Cerebellar nuclear complex (tissue), 1 donor: ENCODE measurements at places on chromosomes 3 and 15.

DNA sequence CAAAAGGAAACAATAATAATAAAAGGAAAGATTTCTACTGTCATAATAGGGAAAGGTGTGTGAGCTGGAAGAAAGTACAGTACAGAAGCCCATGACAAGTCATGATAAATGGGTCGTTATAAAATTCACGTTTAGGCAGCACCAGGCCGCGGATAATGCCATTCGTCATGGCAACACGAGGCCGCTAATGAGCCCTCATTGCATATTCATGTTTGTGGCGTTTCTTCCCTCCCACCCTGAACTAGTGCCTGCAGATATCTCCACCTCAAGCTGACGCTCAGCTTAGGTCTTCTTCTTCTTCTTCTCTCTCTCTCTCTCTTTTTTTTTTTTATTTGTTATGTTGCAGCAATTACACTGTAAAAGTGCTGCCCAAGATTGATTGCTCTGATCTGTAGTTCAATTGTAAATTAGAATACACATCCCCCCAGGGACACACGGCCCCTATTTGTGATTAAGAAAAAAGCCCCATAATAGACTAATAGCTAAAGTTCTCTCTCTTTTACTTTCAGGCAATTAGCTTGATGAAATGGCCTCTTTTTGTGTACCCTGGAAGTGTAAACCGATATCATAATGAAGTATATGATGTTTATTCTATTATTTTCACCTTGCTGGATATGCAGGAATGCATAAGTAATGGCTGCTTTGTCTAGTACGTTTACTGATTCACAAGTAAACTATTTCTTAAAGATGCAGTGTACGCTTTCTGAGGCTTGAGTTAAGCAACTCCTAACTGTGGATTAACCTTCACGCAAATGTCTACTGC is 61.9 kb upstream of the NR2F2 start:
- DNase-seq: no peak

GRCh38 chr3:2303566-2303965 is 204.9 kb downstream of the CNTN4 start:
- no peak for DNase-seq

GRCh38 chr15:48823237-48823636 is 12.4 kb upstream of the CEP152 start:
- DNase-seq: no peak

DNA sequence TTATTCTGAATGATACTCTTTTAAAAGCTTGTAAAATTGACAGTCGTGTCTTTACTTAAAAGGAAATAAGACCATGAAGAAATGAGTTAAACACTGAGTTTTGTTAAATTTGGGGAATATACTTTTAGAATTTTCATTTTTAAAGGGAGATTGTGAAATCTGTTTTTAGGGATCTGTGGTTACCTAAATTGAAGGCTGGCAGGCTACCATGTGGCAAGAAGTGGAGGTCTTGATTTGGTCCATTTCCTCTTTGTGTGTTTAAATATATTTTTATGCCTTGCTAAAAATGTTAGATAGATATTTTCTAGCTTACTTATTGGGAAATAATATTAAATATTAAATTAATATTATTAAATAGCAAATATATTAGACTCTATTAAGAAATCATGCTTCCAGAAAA is 36.6 kb upstream of the SLC22A13 start:
- no peak for DNase-seq

GRCh38 chr15:95263751-95264150 is 1032.4 kb downstream of the MCTP2 start:
- DNase-seq: no peak

DNA sequence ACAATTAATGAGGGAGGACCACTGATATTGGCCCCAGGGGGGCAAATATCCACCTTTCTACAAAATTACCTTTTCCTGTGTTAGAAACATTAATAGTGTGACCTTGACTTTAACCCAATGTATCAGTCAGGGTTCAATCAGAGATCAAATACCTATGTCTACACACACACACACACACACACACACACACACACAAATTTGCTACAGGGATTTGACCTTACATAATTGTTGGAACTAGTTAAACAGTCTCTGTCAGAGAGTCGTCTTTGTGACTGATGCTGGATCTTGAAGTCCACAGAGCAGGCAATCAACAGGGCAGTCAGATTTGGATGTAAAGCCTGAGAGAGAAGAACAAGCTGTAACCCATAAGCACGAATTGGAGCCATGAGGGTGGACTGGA is 32.5 kb downstream of the TM4SF4 start:
- DNase-seq: no peak

DNA sequence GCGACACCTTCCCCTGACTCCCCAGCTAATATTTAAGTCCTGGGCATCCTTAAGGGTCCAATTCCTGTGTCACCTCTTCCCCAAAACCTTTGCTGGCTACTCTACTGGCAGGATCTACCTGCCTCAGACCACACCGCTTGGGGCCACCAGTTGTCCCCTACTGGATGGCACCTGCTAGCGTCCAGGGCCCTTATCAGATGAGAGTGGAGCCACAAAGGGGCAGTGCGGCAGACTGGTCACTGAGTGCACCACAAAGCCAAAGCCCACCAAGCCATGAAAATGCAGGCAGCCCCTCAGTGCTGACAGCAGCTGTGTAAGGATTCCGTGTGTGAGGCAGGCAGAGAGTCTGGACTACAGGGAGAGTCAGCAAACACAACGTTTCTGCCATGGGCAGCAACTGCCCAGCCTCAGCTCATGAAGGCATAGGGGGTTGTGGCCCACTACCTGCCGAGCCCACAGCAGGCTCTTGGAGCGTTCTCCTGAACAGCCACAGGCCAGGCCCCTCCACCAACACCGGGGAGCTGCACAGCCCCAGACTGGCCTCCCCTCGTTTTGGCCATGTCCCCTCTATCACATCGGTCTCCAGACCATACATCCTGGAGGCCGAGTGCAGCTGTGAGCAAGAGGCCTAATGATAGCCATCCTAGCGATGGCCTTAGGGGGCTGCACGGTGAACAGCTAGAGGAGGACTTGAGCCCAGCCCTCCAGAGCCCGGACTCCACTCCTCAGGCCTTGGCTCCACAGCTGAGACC is 32.3 kb downstream of the ALDH1L1 start:
- DNase-seq: no peak

- DNase-seq: no peak
These were observed 43.6 kb downstream of the RLBP1 start for GRCh38 chr15:89177633-89178306.

DNA sequence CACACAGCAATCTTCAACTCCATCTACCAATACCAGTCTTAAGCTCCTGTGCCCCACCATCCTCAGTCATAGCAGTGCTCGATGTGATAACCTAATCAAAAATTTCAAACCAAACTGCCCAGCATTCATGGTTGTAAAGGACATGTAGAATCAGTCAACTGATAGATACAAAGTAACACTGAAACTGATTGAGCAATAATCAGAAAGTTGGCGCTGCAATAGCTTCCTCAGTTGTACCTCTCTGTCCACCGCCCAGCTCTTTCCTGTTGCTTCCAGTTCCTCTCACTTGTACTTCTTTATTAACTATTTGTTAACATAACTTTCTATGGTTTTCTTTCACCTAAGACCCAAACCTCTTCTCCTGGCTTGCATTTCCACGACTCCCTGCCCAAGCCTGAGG is 745.7 kb downstream of the PDCD6IP start:
- no peak for DNase-seq

DNA sequence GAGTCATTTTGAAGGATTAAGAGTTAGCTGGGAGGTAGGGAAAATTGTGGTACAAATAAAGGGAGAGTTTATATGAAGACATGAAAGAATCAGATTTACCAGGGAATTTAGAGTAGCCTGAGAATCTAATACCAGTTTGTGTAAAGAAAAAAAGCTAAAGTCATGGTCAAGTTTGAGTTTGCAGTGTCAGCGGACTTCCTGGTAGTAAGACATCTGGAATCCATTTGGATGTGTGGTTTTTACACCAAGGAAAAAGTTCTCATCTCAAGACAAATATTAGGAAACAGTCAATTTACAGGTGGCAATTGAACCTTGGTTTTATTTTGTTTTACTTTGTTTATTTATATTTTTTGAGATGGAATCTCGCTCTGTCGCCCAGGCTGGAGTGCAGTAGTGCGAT is 1.5 kb upstream of the P2RY12 start:
- no peak for DNase-seq

- DNase-seq: no peak
These were observed 228.1 kb upstream of the AZI2 start for GRCh38 chr3:28576614-28577200.

DNA sequence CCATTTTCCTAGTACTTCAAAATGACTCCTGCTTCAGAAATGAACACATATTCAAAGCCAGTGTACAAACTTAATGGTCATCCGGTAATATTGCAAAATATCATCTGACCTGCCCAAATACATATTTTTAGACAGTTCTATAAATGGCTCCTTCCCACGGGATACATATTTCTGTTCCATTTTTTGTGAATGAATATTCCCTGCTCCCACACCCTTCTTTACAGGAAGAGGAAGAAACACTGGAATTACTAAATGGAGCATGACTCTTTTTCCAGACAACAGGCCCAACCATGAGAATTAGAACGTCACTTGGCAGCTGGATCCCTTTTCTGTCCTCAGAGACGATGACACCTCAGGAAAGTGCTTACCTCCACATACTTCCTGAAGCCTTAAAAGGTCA is 38.0 kb upstream of the CBLB start:
- DNase-seq: no peak

DNA sequence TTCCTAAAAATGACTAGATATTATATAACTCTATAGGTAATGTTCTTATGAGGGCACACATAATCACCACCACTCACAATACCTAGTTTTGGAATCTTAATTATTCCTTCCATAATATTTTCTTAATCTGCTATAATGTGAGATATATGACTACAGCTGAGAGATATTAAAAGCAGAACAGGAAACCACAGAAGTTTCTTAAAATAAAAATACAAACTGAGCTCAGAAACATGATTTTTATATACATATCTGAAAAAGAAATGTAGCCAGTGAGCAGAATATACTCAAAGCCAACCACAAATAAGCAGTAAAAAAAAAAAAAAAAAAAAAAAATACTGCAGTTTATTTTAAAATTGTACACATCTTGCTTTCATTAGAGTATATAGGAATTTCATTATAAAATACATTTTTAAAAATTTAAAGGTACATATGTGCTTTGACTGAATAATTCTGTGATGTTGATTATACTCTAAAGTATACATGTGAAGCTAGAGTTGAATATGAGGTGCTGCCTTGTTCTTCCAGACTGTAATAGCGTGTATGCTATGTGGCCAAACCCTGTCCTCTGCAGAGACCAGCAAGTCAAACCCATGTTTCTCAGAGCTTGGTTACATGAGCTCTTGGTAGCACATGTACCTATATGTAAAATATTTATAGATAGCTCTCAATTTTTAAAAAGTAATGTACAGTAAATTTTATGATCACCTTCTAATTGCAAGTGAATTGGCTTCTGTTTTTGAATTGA is 175.0 kb downstream of the UBE2E2 start:
- DNase-seq: no peak

- no peak for DNase-seq
These were observed 65.4 kb upstream of the PEX5L start for GRCh38 chr3:180102134-180102533.

DNA sequence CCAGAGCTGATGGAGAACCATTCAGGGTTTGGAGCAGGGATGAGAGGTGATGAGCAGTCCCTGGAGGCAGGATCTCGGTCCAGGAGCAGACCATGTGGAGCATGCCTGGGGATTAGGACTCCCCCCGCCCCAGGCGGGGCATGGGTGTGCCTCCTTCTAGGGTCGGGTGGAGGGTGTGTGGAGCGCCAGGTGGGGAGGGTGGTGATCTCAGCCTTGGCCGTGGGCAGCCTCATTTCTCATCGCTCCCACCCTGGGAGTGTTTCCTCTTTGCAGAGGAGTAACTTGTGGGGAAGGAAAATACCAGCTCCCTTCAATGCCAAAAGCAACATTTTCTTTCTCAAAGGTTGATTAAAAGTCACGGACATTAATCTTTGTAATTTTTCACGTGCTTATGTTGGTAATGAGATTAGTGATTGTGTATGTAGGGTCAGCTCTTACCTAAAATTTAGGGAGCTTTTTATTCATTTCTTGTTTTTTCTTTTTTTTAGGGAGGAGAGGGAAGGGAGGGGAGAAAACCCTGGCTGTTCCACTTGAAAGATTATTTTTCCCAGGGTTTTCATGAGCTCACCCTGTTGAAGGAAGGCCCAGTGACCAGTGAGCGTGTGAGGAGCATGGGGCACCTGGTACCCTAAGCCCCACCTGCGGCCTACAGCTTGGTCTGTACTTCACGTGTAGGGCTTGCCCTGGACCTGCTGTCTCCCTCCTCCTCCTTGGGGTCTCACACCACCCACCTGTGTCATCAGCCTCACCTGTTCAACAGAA is 11.0 kb downstream of the FBLN2 start:
- DNase-seq: no peak

DNA sequence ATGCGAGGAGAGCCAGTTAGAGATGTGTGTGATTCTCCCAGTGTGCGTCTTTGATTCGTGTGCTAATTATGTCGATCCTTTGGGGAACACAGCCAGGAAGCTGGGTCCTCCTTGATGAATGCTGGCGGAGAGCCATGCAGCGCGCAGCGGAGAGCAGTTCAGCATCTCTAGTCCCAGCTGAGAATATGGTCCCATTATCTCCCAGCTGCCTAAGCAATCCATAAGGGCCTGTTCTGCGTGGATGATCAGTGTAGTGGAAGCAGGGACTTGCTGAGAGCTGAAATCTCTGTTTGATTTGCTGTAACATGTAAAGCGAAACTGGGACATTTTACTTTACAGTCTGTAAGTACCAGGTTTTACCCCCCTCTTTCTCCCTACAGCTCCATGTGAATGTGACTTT is 412.7 kb downstream of the CNTN4 start:
- no peak for DNase-seq

- DNase-seq: no peak
These were observed 37.9 kb downstream of the ANKDD1A start for GRCh38 chr15:64949383-64950186.

DNA sequence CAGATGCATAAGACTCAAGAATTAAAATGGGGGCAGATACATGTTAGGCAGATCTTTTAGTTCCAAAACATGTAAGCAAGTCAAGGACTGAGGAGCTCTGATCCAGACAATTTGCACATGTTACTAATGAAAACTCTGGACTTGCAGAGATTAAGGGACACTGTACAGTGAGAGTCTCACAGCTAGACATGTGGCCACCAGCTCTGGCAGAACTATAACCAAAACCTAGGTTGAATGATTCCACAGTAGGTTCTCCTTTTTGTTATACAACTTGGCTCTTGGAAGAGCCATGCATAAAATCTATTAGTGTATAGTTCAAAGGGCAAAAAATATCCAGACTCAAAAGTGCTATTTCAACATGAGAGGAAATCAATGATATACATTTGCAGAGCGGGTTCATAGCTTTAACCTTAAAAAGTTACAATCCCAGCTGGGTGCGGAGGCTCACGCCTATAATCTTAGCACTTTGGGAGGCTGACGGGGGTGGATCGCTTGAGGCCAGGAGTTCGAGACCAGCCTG is 61.8 kb downstream of the SETD2 start:
- DNase-seq: no peak
